Epithelial cell of esophagus (primary cell): ENCODE measurements at places on chromosomes 7 and 10.

DNA sequence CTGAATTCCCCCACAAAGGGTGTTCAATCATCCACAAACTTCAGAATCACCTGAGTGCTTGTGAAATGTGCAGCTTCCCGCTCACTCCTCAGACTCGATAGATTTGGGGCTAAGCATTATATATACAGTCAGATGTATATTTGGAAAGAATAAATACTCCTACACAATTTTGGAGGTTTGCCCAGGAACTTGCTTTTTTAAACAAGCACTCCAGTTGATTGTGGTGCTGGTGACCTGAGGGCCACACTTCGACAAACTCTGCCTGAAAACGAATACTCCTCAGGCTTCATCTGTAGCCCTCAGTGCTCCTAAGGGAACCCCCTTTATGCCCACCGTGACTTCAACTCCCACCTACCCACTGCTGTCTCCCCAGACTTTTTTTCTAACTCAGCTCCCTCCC lies 211.6 kb downstream of the INHBA start:
- no peak for DNase-seq

DNA sequence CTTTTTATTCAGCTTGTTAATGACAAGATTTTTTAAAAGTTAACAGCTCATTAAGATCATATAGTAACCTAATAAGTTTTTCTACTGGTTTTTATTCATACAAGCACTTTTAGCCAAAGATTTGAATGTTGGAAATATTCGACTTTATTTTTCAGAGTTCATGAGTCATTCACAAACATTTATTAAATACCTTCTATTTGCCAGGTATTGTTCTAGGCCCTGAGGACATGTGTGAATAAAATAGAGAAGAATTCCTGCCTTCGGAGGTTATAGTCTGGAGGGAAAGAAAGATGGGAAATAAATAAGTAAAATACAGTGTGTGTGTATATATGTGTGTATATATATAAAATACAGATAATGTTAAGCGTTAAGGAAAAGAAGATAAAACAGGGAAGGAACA lies 31.5 kb downstream of the BTAF1 start:
- DNase-seq: peak; percentile 47

DNA sequence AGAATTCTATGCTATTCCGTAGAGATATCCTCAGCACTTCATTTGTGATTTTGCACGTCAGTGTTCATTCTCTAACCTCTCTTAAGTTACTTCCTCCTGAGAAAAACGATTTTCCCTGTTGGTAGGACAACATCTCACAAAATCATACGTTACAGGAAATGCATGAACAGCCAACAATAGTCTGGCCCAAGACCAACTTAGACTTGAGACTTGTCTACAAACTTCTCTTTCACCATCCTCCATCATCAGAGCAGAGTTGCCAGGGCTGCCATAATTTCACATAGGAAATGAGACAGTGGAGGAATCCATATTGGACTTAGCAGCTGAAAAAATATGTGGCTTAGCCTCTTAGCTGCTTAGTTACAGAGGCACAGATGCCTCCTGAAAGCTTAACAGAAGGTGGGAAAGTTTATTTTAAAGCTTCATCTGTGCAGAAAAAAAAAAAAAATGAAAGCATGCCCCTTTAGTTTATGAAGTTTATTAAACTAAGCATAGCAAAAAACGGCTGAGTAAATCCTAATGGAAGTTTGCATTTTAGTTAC lies 222.5 kb upstream of the CACNA2D1 start:
- no peak for DNase-seq

DNA sequence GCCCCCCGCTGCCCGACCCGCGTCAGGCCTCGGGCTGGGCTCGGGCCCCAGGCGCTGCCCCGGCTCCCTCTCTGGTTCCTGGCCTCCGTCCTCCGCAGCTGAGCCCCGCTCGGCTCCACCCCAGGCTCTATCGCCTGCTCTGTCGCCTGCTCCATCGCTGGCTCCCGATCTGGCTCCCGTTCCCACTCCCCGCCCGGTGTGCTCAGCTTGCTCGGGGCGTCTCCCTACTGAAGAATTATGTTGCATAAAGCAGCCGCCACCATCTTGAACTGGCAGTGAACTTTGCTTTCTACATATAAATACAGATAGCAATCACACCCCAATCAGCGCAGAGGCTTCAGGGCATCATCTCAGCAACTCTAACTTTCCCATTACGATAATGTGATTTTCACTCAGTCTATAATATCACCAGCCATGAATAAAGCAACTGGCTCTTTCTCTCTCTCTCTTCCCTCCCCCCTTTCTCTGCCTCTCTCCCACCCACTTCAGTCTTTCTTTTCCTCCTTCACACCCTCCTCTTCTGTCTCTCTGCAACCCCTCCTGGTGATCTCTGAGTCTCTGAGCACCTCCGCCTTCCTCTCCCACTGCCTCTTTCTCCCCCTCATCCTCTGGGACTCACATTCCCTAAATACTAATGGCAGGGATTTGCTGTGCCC lies 43.3 kb upstream of the BTRC start:
- no peak for DNase-seq

DNA sequence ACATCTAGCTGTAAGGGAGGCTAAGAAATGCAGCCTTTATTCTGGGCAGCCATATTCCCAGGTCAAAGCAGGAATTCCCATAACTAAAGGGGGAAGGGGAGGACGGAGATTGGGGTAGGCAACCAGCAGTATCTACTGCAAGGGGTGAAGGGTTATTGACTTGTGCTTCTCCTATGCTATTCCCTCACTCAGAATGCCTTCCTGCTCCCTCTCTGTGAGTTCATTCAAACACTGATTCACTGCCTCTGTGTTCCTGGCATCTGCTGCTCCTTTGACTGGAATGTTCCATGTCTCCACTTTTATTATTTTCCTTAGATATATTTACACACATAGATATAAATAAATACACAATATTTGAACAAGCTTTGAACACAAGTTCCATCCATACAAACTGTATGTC lies 11.1 kb downstream of the HTR7 start:
- peak; percentile 68 for DNase-seq

GRCh38 chr10:660970-661596 lies 28.4 kb downstream of the DIP2C start:
- no peak for DNase-seq

GRCh38 chr7:132614428-132615318 lies 38.4 kb upstream of the PLXNA4 start:
- DNase-seq: no peak

DNA sequence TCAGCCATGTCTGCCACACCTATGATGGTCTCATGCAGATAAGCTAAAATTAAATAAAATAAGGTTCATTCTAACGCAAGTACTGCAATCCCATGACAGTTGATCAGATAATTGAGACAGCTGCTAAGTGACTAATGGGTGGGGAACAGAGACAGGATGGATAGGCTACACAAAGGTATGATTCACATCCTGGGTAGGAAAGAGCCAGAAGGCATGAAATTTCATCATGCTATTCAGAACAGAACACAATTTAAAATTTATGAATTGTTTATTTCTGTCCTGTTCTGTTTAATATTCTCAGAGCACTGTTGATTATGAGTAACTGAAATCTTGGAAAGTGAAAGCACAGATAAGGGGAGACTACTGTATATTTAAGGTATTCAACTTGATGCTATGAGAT lies 381.8 kb upstream of the SORCS1 start:
- DNase-seq: peak; percentile 93

- DNase-seq: no peak
Measured at GRCh38 chr10:18224626-18225445, 84.6 kb downstream of the CACNB2 start.
